NT2/D1 (cell line): ENCODE measurements at places on chromosomes 5 and 9.

- DNase-seq = no peak
Observed at GRCh38 chr5:103450333-103451061, 112.1 kb downstream of the NUDT12 start.

DNA sequence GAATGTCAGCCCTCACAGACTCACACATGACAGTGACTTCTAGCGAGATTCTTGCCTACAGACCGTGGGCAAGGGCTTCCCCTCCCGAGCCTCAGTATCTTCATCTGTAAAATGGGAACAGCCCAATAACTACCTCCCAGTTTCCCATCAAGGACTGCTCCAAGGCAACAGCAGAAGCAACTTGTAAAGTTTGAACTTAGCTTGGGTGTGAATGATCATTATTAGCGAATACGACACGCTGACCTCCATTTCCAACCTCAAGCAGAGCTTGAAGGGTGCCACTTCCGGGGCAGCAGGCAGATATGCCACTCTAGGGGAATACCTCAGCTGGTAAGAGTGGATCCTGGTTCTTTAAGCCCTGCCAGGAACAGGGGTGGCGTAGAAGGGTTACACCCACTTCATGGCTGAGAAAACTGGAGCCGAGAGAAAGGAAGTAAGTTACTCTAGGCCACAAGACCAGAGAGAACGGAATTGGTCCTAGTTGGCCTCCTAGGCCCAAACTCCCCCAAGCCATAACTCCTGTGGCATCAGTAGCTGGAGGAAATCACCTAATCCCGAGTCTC, 2.0 kb downstream of the RNF44 start:
- DNase-seq = no peak

DNA sequence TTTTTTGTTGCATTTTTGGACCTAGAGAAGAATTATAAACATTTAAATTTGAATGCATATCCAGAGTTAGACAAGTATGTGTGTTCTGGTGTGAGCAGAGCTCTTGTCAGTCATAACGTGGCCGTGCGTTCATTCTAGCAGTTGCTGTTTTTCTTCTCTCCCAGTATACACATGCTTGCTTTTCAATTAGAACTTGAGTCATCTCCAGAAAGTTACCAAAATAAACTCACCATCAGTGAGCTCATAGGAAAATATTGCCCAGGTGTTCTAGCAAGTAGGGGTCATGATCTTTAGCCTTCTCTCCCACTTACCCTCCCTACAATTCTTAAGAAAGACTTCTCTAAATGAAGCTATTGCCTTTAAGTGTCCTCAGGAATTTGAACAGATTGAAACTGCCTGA, 247.5 kb upstream of the TUT7 start:
- no peak for DNase-seq

- no peak for DNase-seq
Observed at GRCh38 chr9:129838707-129839259, 3.5 kb downstream of the USP20 start.

DNA sequence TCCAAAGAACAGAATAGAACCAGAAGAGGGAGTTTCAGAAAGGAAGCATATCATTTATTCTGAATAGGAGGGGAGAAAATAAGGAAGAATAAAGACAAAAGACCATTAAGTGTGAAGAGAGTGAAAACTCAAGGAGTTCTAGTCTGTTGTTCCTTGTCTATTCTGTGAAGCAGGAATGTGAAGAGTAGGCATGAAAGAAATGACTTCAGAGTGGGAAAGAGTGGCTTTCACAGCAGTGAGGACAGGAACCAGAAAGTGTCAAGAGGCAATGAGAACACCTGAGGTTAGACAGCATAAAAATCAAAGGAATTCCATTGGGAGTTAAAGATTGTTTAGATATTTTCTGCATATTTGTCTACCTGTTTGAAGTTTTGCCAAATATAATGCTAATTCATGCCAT, 768.8 kb upstream of the GRAMD2B start:
- DNase-seq = no peak

DNA sequence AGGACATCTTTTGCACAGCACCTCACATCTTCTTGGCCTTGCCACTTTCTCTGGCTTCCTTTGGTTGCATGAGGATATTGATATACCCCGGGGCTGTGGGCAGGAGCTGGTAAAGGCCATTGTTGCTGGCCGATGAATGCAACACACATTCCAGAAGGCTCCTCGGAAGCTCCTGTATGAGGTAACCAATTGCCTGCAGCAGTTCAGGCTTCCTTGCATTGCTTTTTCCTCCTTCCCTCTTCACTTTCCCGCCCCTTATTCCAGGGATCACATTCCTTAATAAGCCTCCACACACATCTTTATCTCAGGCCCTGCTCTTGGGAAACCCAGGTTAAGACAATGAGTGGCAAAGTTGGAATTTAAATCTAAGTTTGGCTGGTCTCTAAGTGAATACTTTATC, 505.4 kb upstream of the CLINT1 start:
- peak; percentile 55 for DNase-seq

DNA sequence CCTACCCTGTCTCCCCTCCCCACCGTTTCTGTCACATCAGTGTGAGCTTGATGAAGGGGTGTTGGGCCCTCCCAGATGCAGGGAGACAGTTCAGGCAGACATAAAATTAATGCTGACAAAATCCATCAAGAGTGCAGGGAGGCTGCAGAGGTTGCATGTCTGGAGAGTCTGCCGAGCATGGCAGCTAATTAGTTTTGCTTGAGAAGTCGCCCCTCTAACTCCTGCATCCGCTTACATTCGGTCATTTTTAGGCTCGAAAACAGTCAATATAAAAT, 44.9 kb downstream of the GALNT12 start:
- DNase-seq = no peak

- DNase-seq = no peak
Observed at GRCh38 chr5:96658272-96658671, 3.9 kb upstream of the CAST start.

DNA sequence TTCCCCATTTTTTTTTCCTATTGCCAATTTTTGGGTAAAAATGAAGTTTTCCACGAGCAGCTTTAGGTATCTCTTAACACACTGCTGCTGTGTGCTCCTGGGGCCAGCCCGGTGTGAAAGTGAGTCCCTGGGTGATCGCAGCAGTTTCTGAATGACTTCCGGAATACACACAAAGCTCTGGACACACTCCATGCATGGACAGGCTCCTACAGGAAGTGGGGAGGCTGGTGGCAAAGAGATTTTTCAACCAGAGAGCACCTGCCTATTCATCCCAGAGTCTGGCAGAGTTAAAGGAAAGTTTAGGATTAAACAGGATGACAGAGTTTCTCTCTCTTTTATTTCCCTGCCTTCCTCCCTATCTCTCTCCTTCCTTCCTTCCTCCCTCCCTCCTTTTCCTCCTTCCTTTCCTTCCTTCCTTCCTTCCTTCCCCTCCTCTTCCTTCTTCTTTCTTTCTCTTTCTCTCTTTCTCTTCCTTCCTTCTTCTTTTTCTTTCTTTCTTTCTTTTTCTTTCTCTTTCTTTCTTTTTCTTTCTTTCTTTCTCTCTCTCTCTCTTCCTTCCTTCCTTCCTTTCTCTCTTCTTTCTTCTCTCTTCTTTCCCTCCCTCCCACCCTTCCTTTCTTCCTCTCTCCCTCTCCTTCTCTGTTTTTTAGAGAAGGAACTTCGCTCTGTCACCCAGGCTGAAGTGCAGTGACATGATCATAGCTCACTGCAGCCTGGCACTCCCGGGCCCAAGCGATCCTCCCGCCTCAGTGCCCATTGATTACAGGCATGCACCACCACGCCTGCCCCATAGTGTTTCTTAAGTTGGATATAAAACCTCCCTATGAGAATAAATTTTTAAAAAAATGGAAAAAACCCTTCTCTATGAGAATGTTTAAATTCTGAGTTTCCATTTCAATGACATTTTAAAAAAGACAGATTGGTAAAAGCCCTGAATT, 38.7 kb upstream of the UBTD2 start:
- DNase-seq = no peak

DNA sequence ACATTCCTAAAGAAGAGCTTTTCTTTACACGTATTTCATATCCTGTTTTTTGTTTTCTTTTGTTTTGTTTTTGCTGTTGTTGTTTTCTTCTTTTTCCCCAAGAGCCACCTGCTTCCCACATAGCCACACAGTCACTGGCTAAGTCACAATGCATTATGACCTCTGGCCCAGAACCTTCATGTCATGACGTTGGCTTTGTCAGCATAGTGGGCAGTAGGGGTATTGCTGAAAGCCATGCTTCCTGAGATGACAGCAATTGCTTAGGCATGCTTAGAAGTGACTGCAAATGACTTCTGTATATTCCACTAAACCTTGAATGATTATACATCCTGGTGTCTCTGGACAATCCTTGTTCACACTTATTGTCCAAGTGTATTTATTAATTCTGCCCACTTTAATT, 375.8 kb downstream of the TAF11L14 start:
- no peak for DNase-seq

DNA sequence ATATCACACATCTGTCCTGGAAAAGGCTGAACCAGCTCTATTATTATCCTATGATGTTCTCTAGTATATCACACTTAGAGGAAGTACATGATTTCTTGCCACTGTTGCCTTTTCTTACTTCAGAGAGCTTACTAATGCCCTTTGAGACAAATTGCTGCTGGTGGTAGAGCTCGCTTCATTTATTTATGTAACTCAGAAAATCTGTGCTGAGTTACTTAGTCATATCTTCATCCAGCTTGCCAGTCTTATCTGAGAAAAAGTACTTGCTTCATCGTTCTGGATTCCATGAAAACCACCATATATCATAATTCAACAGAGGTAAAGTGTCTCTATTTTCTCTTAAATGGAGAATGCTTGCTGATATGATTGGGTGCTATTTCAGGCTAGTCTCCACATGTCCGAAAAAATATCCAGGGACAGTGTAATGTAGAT, 26.6 kb downstream of the PTPDC1 start:
- no peak for DNase-seq

DNA sequence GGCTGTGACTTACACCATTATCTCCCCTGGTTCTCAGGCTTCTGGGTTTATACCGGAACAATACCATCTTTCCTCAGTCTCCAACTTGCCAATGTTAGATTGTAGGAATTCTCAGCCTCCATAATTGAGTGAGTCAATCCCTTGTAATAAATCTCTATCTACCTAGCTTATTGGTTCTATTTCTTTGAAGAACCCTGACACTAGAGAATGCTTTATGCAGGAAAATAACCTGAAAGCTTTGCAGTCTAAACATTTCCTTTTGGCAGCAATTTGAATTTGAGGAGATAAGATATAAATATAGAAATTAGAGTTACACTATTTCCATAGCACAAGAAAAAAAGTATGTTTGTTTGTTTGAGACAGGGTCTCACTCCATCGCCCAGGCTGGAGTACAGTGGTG, 278.1 kb upstream of the CDH18 start:
- DNase-seq = no peak

GRCh38 chr5:10471677-10472076, 30.0 kb downstream of the ROPN1L start:
- DNase-seq = no peak

- DNase-seq = no peak
Observed at GRCh38 chr9:100346836-100347235, 5.9 kb downstream of the TEX10 start.

DNA sequence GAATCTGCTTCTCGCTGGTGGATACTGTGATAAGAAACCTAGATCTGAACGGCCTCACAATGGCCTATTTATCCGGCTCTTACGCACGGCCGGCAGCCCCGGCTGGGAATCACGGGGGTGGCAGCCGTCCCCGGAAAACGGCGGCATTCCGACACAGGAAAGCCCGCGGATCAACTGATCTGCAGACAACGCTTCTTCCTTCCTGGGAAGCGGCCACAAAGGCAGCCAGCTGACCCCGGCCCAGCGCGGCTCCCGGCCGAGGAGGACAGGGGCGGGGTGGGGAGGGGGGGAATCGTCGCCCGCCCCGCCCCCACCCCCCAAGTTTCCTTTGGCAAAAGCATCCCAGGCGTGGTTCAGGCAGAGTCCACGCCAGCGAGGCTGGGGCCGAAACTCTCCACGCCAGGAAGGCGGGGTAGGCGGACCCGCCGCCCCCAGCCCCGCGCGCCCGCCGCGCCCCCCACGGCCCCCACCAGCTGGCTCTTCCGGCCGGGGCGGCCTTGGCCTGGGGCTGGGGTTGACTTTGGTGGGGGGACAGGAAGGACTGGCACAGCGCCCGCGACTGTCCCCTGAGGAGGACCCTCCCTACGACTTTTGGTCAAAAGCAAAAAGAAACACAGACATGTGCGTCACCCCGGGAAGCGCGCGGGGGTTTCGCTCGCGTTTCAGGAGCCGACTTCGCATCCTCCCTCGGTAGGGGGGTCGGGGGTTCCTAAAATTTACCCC, 247.7 kb upstream of the ANKRD55 start:
- DNase-seq = no peak

DNA sequence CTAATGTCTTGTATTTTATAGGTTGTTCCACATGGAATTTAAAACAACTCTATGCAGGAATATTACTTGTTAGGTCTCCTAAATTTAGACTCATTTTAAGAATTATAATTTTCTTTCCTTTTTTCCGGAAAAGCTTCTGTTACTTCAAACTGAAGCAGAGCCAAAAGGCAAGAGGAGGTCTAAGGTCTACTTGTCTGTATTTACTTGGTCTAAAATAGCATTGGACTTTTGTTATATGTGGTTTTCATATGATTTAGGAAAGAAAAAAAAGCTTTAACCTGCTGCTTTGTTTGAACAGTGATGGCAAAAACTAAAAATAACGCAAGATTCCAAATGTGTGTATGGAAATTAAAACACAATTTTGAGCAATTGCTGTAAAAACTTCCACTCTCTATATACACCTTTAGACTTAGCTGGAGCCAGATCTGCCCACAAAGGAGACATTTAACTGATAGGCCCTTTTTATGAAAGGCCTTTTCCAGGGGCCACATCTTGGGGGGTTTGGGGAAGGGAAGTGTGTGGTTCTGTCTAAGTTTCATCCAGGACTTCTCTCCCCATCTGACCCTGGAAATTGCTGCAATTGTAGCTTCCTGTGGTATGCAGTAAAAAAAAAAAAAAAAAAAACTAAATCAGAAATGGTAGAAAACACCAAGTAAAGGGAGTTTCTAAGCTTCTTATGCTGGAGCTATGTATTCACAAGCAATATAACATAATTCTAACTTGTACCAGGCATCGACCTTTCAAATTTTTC, 307.7 kb upstream of the MEF2C start:
- no peak for DNase-seq

- no peak for DNase-seq
Observed at GRCh38 chr9:21585756-21586752, 103.9 kb upstream of the IFNE start.

- DNase-seq = no peak
Observed at GRCh38 chr5:139454568-139455290, 7.8 kb downstream of the ECSCR start.
